Activated CD8-positive, alpha-beta memory T cell treated with anti-CD3 and anti-CD28 coated beads for 48 hours (primary cell): ENCODE measurements at places on chromosomes 3 and 15.
A peak's percentile ranks its signal among the peaks of the same experiment; 100 is the strongest.

DNA sequence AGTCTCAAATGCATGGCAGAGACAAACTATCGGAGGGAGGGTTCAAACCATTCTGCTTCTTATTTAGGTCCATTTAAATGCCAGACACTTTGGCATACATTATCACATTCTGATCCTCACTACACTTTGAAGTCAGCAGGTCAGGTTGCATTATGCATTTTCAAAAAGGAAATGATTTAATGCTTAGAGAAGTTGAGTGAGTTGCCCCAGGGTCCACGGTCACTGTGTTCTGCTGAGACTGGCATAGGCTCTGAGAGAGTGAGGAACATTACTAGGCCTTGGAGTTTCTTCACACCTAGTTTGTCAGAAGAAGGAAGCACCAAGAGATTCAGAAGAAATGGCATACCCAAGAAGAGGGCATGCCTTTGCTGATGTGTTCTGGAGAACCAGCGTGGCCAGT lies 46.3 kb upstream of the ACAN start:
- DNase-seq = no peak

- no peak for DNase-seq
These were observed 191.5 kb downstream of the ZBBX start for GRCh38 chr3:167188592-167188991.

DNA sequence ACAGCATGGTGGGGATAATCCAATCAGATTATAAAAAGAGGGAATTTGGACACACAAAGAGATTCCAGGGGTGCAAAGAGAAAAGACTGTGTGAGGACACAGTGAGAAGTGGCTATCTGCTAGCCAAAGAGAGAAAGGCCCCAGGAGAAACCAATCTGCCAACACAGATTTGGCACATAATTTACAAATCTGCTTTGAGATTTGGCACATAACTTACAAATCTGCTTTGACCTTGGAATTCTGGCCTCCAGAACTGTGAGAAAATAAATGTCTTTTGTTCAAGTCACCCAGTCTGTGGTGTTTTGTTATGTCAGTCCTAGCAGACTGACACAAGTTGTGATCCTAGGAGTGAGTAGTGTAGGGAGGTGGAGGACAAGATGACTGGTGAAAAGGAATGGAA lies 3.5 kb upstream of the TM4SF18 start:
- DNase-seq = no peak

DNA sequence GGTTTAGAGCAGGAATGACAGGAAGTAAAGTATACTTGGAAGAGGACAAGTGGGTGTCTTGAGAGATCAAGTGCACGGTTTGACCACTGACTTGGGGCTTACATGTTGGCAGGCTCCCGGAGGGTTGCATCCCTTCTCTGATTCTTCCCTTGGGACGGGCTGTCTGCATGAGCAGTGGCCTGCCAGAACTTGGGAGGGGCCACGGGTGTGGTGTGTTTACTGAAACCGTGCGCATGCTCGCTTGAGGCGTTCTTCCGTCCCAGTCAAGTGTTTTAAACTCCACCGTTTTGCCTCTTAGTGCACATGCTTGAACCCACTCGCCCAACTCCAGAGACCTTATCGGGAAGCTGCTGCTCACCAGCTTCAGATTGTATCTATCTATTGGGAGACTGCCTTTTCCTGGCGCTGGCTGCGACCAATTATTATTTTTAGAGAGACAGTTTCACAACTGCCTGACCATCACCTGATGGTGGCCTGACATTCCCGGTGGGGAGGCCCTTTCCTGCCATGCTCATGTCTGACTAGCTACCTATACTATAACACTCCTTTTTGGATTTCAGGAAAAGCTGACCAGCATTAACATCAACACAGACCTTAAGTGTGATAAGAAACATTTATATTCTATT lies 14.9 kb upstream of the C3orf22 start:
- no peak for DNase-seq

DNA sequence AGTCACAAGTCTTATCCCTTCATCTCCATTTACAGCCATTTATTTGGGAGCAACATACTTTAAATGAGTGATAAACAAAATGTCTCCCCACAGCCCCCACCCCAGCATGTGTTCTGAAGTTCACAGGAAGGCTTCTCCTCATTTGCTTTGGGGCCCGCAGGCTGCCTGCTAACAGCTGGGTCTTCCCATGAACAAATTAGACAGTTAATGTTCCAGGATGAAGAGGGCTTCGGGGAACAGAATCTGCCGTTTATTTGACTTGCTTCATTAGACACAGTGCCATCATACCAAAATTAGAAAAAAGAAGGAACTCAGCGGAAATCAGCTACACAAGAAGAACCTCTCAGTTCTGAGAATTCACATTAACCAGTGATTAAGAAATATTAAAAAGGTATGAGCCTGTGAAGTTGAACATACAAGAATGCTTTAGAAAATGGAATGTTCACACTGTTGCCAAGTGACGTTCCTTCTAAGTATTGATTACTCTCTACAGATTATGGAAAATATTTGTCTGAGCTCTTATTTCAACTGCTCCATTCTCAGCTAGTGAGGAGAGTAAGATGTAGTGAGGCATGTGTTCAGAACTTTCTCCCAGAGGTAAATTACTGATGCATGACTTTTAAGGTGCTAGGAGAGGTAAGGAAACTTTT lies 107.5 kb upstream of the THBS1 start:
- no peak for DNase-seq

GRCh38 chr3:37125195-37126073 lies 48.9 kb downstream of the LRRFIP2 start:
- DNase-seq = no peak

GRCh38 chr3:6125520-6125919 lies 735.4 kb upstream of the GRM7 start:
- DNase-seq = no peak

- peak; percentile 36 for DNase-seq
These were observed 161.1 kb upstream of the TBL1XR1 start for GRCh38 chr3:177358091-177358976.

GRCh38 chr15:60901647-60902046 lies 327.5 kb downstream of the RORA start:
- no peak for DNase-seq

DNA sequence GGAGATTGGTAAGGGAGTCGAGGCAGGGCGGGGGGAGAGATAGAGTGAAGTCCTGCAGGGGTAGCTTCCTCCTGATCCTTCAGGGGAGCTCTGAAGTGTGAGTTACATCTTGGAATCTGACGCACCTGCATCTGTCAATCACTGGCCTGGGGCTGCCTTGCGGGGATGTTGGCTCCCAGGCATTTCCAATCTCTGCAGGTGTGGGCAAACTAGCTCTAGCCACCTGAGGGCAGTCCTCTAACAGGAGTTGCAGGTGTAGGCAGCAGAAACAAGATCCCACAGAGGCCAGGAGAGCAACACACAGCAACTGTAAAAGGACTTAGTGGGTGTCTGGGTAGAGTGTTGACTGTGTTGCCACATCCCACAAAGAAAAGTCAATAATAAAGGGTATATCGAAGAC lies 63.6 kb downstream of the ZNF621 start:
- DNase-seq = no peak

DNA sequence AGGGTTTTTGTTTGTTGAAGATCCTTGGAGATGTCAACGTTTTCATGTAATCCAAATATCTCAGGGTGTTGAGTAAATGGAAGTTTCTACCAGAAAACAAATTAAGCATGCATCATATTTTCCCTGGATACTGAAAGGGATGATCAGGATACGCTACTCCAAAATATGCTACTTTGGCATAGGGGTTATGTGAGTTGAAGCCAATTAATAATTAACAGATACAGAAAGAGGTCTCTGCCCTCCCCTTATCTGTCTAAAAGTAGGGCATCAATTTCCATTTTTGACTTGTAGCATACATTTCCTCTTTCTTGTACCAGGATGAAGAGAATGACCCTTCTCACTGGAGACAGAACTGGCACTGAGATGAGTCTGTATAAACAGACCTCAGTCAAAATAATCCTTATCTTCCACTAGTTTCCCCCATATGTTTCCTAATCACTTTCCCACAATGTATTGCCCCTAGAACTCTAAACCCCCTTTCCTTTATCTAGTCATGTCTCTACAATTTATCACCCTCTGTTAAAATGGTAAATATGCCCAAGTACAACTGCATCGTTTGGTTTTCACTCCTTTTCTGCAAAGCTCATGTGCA lies 17.4 kb upstream of the ASB14 start:
- no peak for DNase-seq

DNA sequence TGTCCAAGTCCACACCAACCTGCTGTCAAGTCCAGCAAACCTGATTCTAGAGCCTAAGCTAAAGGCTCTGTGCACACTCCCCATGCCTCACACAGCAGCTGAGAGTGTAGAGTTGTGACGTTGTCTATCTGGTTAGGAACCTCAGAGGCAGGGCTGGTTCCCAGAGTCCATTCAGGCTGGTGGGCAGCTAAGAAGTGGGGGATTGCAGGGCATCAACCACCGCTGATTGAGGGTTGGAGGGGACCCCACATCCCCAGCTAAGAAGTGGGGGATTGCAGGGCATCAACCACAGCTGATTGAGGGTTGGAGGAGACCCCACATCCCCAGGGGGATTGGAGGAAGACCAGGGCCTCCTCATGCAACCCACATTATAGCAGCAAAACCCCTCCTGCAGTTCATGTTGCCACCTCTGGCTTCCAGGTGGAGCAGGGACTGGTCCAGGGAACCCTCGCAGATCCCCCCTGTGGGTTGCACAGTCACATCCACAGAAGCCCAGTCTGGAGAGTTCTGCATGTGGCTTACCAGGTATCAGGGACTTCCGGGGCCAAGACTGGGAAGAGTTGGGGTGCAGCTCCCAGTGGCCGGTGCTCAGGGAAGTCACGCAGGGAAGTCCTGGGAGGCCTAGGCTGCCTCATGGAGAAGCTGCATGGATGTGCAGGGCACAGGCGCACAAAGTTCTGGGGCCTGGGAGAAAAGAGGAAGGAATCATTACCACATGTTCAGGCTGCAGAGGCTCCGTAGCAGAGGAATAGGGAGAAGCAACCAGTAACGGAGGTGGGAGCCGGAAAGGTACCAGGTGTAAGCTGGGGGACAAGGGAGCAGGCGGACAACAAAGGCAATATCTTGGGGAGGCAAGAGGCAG lies 71.4 kb upstream of the PCSK6 start:
- no peak for DNase-seq

- DNase-seq = no peak
These were observed 547.4 kb upstream of the ALCAM start for GRCh38 chr3:104819333-104819732.

DNA sequence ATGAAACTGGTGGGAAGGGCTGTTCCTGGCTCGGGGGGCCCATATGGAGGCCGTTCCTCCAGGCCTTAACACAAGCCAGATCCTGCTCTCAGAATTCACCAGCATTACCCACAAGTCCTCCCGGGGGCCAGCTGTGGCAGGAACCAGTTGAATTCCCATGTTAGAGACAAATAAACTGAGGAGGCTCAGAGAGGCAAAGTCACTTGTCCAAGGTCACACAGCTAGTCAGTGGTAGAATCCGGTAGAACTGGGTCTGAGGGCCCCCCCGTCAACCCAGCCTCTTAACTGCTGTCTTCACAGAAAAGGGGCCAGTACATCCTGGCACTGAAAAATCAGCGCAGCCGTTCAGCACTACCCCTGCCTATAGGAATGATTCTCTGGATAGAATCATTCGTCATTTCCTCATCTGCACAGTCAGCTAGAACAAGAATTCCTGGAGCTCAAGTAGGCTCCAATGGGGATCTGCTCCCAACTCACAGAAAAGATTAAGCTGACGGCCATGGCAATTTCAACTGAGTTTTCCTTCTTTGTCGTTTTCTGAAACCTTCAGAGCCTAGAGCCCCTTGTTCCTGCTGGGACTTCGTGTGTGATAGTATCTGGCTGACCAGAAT lies 12.2 kb upstream of the TSEN2 start:
- DNase-seq = no peak

GRCh38 chr3:166190360-166190759 lies 353.1 kb upstream of the BCHE start:
- DNase-seq = no peak

- DNase-seq = no peak
These were observed 127.0 kb downstream of the TFDP2 start for GRCh38 chr3:142022381-142022780.

GRCh38 chr3:17047162-17047561 lies 162.4 kb downstream of the PLCL2 start:
- no peak for DNase-seq

DNA sequence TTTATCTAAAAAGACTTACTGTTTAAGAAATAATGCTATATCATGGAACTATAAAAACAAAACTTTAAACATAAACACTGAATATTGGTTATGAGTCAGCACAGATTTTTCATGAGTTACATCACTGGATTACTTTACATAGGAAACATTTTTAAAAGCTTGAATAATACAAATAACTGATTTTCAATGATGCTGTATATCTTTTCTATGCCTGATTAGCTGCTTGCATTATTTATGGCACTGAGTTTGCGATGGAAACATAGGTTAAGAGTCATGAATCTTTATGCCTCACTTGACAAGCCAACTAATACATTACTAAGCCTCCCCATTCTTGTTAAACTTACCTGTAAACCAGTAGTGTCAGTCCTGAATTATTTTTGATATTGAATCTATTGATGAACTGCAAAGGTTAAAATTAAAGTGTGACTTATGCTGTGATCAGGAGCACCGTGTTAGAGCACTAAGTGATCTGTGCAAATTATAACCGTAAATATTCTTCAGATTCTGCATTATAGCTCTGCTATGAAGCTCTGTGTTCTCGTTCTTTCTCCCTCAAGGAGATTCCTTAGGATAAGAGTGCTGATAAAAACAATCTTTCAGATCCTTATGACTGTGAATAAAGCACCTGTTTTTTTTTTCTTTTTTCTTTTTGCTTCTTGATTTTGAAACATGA lies 437.3 kb upstream of the BCHE start:
- no peak for DNase-seq

DNA sequence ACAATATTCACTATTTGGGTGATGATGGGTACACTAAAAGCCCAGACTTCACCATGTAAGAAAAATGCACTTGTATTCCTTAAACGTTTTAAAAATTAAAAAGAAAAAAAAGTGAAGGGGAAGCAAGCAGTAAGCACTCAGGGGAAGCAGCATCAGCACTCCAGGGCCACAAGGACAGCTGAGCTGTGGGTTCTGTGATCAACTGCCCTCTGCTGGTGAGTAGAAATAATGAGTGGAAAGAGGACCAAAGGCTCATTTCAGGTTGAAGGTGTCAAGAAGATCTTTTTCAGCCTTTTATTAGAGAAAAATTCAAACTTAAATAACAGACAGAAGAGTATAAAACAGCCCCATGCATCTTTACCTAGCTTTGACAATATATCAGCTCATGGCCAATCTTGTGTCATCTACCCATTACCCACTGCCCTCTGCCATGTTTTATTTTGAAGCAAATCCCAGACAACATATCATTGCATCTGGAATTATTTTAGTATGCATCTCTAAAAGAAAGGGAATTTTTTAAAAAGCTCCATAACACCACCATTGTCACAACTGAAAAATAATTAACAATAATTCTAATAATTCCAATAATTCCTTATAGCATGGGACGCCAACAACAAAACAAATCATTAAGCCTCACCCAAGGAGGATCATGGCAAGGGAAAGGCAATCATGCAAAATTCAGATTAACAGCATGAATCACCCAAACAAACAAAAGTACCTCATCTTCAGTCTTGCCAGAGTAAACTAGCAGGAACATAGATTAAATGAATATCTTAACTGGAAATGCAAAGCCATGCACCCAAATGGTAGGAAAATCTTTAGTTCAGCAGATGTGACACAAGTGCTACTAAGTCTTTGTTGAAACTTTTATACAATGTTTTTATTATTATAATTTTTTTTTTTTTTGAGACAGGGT lies 42.5 kb downstream of the TAMM41 start:
- no peak for DNase-seq
